ENCODE measurements at places on chromosomes 1 and 21. TPM values are rescaled to one million over a fixed set of nuclear protein-coding genes. Genes with fewer than 3 reads are reported as not detected.
A peak's percentile ranks its signal among the peaks of the same experiment; 100 is the strongest.

The C1orf87 gene
- not detected for total RNA-seq

- peaks cover 5% of the 10 kb centered on the region for H3K4me1 ChIP-seq
- DNase-seq: no peak
- H3K36me3 ChIP-seq: no peaks in the 10 kb centered on the region
- no peak overlapping the region for H3K27ac ChIP-seq
- H3K4me3 ChIP-seq: no peak overlapping the region
Measured at GRCh38 chr1:6241887-6242740, 1.9 kb upstream of the HES3 start.

- H3K27me3 ChIP-seq: no peaks in the 10 kb centered on the region
- H3K4me1 ChIP-seq: peaks cover 4% of the 10 kb centered on the region
- H3K36me3 ChIP-seq: peaks cover 78% of the 10 kb centered on the region
- H3K4me3 ChIP-seq: no peak overlapping the region
- DNase-seq: peak; percentile 38
Measured at GRCh38 chr1:100277866-100278265, 11.8 kb downstream of the RTCA start.

DNA sequence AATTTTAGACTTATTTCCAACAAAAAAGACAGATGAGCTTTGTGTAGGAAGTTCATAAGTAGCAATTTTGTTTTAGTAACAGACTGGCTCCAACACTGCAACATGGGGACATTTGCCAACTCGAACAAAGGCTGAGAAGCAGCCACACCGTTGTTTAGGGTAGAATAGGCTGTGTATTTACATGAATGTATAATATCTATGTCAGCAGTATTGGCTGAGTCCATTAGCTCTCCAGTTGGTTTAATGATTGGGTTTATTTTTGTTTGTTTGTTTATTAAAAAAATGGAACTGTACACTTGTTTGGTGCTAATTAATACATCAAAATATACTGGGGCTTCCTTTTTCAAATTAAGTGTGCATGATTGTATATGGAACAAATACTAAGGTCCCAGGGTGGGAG, 7.3 kb upstream of the TMCO2 start:
- H3K4me1 ChIP-seq: peaks cover 13% of the 10 kb centered on the region
- no peak overlapping the region for H3K4me3 ChIP-seq
- no peaks in the 10 kb centered on the region for H3K27me3 ChIP-seq
- peaks cover 38% of the 10 kb centered on the region for H3K36me3 ChIP-seq
- no peak for DNase-seq

GRCh38 chr1:248886237-248886895, 19.7 kb upstream of the PGBD2 start:
- no peaks in the 10 kb centered on the region for H3K36me3 ChIP-seq
- H3K27me3 ChIP-seq: peaks cover 20% of the 10 kb centered on the region
- DNase-seq: no peak
- no peak overlapping the region for H3K4me3 ChIP-seq
- H3K4me1 ChIP-seq: peaks cover 13% of the 10 kb centered on the region
